ENCODE measurements at places on chromosomes 12 and 14. TPM values are rescaled to one million over a fixed set of nuclear protein-coding genes. Genes with fewer than 3 reads are reported as not detected.
A peak's percentile ranks its signal among the peaks of the same experiment; 100 is the strongest.

DNA sequence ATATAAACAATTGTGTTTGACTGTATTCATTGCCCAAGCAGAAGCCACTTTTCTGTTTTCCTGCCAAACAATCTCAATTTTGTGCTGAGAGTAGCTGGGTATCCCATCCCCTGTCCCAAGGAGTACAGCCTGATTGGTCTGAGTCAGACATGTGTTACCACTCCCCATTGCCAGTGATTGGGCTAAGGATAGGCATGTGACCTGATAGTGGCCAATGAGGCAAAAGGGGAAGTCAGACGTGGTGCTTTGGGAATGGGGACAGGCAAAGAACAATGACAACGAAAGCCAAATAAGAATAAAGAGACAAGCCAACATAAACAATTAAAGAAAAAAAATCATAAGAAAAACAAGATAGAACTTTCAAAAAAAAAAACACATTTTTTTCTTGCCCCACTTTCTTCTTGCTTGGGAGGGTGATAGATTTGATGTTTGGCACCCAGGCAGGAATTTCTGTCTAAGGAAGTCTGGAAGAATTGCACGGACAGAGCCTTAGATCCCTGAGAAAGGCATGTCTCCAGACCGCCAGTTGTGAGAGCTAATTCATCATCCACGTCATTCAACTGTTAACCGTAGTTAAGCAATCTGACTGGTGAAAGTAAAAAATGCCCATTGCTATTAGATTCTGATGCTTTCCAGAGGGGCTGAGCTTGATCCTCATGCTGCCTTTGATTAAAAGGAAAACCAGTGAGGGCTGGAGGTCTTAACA lies 626.6 kb upstream of the TMEM132C start:
- DNase-seq: no peak

- no peak for DNase-seq
Observed at GRCh38 chr12:95611676-95612309, 60.5 kb upstream of the USP44 start.

DNA sequence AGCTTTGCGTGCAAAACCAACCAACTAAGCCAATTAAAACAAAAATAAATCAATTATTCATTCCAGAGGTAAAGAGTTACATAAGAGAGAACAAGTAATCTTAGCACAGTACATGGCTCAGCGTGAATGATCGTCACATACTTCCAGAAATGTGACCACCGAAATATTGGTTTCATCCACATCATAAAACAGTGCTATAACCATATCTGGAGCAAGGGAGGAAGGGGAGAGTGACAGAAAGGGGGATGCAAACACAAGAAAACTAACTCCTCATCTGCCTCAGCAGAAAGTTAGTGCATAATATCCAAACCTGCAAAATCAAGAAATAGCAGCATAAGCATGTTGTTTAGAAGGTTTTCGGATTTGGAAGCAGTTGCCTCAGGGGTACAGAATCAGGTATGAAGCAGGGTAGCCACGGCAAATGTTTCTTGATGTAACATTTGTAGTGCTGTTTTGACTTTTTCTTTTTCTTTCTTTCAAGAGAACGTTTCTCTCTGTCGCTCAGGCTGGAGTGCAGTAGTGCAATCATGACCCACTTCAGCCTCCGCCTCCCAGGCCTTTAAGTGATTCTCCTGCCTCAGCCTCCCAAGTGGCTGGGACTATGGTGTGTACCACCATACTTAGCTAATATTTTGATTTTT lies 93.9 kb upstream of the EGLN3 start:
- DNase-seq: peak; percentile 10

NEDD8 gene
- 196 TPM for total RNA-seq

ARHGAP9 gene
- 97.9 TPM for total RNA-seq

RAB3IP gene
- total RNA-seq: 25.4 TPM

GRCh38 chr14:84770030-84770429 lies 759.9 kb upstream of the FLRT2 start:
- DNase-seq: no peak

DNA sequence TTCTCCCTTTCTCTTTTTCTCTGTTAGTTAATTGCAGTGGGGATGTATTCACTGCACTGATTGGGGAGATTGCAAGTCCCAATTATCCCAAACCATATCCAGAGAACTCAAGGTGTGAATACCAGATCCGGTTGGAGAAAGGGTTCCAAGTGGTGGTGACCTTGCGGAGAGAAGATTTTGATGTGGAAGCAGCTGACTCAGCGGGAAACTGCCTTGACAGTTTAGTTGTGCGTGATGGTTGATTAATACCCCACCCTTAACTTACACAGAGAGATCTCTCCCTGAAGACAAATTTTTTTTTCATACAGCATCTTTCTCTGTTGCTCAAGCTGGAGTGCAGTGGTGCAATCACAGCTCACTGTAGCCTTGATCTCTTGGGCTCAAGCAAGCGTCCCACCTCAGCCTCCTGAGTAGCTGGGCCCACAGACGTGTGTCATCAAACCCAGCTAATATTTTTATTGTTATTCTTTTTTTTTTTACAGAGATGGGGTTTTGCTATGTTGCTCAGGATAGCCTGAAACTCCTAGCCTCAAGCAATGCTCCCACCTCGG lies 4.6 kb downstream of the C1S start:
- DNase-seq: no peak

DNA sequence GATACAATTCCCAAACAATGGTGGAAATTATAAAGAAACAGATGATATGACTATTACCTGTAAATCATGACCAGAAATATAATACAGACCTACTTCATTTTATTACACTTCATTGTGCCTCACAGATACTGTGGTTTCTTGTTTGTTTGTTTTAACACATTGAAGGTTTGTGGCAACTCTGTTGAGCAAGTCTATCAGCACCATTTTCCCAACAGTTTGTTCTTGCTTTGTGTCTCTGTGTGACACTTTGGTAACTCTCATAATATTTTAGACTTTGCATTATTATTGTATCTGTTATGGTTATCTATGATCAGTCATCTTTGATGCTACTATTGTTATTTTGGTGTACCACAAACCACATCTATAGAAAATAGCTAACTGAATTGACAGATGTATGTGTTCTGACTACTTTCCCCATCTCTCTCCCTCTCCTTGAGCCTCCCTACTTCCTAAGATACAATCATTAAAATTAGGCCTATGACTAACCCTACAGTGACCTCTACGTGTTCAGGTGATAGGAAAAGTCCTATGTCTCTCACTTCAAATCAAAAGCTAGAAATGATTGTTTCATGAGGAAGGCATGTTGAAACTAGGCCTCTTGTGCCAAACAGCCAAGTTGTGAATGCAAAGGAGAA lies 49.1 kb downstream of the FBXO33 start:
- DNase-seq: no peak

DNA sequence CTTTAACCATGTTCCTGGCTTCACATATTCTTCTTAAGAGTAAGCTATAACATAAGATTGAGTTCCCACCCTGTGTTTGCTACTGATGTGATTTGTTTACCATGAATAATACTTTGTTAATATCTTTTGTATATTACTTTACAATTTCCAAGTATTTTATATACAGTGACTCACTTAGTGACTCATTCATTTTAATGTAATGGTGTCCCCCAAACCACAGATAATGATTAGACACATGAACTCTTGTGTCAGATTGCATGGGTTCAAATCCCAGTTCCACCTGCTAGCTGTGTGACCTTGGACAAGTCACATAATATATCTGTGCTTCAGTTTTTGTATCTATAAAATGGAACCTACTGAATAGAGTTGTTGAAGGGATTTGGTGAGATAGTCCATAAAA lies 76.1 kb downstream of the MYF5 start:
- no peak for DNase-seq

DNA sequence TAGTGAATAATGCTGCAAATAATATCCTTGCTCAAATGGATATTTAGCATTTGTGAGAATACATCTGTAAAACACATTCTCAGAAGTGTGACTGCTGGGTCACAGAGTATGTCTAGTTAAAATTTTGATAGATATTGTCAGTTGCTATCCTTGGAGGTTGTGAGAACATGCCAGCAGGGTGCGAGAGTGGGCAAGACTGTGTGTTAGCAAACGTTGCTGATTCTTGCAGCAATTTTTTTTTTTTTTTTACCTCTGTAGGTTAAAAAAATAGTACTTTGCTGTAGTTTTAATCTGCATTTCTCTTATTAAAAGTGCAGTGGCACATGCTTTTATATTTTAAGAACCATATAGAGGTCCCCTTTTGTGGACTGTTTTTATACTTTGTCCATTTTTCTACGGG lies 4.5 kb upstream of the NYNRIN start:
- no peak for DNase-seq

GRCh38 chr12:49641748-49642369 lies 18.5 kb downstream of the PRPF40B start:
- no peak for DNase-seq

DNA sequence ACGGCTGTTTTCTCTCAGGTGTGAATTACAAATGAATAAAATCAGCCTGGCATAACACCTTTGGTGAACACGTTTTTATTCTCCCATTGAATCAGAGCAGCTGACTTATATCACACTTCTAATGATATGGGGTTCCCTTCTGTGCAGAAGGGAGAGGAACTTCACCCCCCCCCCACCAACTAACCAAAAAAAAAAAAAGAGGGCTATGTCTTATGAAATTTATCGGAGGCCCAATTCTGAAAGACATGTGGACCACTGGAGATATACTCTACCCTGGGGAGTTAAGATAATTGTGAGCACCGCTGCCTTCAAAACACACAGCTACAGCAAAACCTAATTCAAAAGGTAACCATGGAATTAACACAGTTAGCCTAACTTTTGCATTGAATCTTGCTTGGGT lies 4.6 kb downstream of the BCL11B start:
- no peak for DNase-seq

GRCh38 chr14:92542766-92543554 lies 29.4 kb downstream of the RIN3 start:
- DNase-seq: no peak

DNA sequence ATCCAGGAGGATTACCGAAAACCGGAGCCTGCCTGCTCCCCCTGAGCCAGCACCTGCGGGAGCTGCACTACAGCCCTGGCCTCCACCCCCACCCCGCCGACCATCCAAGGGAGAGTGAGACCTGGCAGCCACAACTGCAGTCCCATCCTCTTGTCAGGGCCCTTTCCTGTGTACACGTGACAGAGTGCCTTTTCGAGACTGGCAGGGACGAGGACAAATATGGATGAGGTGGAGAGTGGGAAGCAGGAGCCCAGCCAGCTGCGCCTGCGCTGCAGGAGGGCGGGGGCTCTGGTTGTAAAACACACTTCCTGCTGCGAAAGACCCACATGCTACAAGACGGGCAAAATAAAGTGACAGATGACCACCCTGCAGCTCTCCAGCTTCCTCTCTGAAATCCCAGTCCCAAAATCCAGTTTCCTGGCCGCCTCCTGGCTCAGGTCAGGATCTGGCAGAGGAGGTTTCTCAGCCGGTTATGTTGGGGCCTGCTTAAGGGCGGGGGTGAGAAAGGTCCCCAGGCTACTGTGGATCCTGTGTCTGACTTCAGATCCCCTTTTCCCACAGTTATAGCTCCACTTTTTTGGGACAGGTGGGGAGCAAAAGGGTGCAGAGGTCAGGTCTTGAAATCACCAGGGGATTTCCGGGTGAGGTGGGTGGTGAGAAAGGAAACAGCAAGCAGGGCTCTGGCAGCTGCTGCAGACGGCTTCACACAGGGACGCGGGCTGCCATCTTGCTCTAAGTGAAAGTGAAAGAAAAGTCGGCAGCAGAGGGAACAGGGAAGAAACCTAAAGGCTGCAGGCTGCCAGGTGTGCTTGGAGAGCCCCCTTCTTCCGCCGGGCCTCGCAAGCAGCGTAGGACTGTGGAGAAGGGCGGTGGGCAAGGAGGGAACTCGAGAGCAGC lies at the start of gene TAPBPL:
TSS of gene TAPBPL (plus strand) at position 695 of the 897 bp plus-strand sequence. CDS start 207 bp downstream, outside the sequence.
- peak; percentile 93 for DNase-seq

- DNase-seq: no peak
Observed at GRCh38 chr14:55146425-55146824, 17.4 kb downstream of the LGALS3 start.

DNA sequence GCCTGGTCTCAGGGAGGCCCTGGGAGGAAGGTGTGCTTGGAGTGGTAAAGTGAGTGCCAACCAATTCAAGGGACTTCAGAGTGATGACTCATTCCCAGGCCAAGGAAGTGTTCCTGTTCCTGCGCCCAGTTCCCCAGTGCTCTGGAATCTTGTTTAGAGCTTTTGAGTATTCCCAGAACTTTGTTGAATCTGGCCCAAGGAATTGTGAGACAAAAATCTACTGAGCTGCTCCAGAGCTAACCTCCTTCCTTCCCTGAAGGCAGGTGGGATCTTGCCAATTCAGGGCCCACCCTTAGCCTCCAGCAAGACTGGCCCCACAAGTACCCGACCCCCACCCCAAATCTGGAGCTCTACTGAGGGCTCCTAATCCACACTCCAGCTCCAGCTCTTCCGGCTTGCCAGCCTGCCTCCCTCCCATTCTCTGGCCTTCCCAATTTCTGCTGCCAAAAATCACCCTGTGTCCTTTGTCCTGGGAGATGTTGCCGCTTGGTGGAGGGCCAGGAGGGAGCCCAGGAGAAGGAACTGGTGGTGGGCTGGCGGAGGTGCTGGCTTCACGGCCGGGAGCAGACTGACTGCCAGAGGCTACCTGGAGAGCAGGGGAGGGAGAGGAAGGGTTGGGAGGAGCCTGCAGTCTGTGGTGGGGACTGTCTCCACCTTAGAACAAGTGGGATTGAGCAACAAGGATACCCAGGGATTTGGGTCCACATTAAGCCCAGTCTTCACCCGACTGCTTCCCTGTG lies 2.0 kb upstream of the ATN1 start:
- DNase-seq: no peak

GRCh38 chr12:1934831-1935230 lies 16.4 kb upstream of the CACNA2D4 start:
- no peak for DNase-seq

GUCY2C gene
- not detected for total RNA-seq

GRCh38 chr12:76471579-76471978 lies 88.0 kb downstream of the OSBPL8 start:
- no peak for DNase-seq

KRT85 gene
- not detected for total RNA-seq

KITLG gene
- total RNA-seq: 0.15 TPM

- no peak for DNase-seq
Observed at GRCh38 chr12:114253976-114254778, 151.8 kb downstream of the TBX5 start.

NDUFA12 gene
- total RNA-seq: 160 TPM

GRCh38 chr12:179131-179884 lies 34.6 kb downstream of the SLC6A12 start:
- no peak for DNase-seq

GRCh38 chr14:74977164-74977900 lies 21.9 kb upstream of the PGF start:
- no peak for DNase-seq

DNA sequence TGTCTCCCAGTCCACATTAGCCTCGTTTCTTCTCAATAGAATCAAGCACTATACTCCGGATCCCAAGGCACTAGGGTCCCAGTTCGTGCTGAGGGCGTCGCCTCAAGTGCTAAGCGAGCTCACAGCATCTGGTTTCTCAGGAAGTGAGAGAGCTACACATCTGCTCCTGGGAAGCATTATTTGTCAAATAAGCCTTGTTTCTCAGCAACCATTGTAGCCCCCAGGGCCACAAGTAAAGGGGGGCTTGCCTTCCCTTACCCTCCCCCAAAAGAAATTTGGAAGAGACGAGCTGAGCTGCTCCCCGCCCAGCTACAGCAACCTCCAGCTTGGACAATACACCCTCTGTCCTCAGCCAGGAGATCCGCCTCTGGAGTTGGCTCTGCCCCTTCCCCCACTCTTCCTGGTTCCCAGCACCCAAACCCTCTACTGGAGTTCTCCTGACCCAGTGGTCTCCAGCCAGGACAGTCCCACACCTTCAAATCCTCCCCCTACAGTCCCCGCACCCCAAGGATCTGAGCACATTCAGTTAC lies 5.7 kb upstream of the TNS2 start:
- DNase-seq: no peak

GRCh38 chr14:101821528-101821927 lies 60.0 kb downstream of the PPP2R5C start:
- DNase-seq: peak; percentile 64

GRCh38 chr12:19312637-19313036 lies 126.7 kb upstream of the AEBP2 start:
- DNase-seq: no peak

Data from activated naive CD4-positive, alpha-beta T cell treated with anti-CD3 and anti-CD28 coated beads for 36 hours (primary cell).